Lower lobe of right lung (tissue), 2 donors: ENCODE measurements at places on chromosomes 11 and 22.

DNA sequence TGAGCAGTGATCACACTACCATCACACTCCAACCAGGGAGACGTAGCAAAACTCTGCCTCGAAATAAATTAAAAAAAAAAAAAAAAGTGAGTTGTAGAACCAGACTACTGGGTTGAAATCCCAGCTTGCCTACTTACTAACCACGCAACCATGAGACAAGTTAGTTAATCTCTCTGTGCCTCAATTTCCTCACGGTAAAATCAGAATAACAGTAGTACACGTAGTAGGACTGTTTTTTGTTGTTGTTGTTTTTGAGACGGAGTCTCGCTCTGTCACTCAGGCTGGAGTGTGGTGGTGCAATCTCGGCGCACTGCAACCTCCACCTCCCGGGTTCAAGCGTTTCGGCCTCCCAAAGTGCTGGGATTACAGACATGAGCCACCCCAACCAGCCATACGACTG is 14.2 kb downstream of the RAB6A start:
- H3K4me1 ChIP-seq: peaks cover 31% of the 10 kb centered on the region
- no peak overlapping the region for H3K27ac ChIP-seq
- no peak overlapping the region for H3K4me3 ChIP-seq
- no peak for DNase-seq
- H3K27me3 ChIP-seq: no peaks in the 10 kb centered on the region

- no peak overlapping the region for H3K27ac ChIP-seq
- no peaks in the 10 kb centered on the region for H3K4me1 ChIP-seq
- H3K4me3 ChIP-seq: no peak overlapping the region
Measured at GRCh38 chr11:120995184-120995583, 28.7 kb upstream of the TBCEL start.

- no peaks in the 10 kb centered on the region for H3K27me3 ChIP-seq
- DNase-seq: no peak
- no peaks in the 10 kb centered on the region for H3K36me3 ChIP-seq
- peaks cover 24% of the 10 kb centered on the region for H3K4me1 ChIP-seq
Measured at GRCh38 chr22:35995348-35995747, 33.3 kb downstream of the RBFOX2 start.

- peaks cover 4% of the 10 kb centered on the region for H3K27me3 ChIP-seq
- no peaks in the 10 kb centered on the region for H3K4me1 ChIP-seq
- no peak overlapping the region for H3K4me3 ChIP-seq
- no peak for DNase-seq
- no peak overlapping the region for H3K27ac ChIP-seq
- H3K36me3 ChIP-seq: no peaks in the 10 kb centered on the region
Measured at GRCh38 chr11:82722231-82722630, 11.4 kb downstream of the FAM181B start.

DNA sequence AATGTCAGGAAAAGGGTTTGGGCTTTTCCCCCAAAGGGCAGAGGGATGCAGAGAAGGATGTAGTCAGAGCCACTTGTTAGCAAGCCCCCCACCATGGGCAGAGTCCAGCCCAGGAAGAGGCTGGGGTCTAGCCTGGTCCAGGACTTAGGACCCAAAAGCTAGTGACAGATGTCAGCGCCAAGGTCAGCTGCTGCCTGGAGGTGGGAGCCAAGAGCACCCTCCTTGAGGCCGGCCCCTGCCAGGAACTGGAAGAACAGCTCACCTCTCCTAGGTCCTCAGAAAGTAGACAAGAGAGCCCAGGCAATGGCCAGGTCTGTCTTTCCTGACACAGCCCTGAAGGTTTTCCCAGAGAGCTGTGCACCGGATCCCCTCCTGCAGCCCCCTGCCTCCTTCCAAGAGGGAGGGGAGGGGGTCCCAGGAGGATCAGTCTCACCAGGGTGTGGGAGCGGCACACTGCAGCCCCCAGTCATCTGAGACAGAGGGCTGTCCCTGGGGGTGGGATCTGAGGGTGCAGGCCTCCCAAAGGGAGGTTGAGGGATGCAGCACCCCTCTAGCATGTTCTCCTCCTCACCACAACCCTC is 14.6 kb upstream of the ARHGEF17 start:
- H3K27me3 ChIP-seq: no peaks in the 10 kb centered on the region
- H3K4me3 ChIP-seq: no peak overlapping the region
- H3K4me1 ChIP-seq: peaks cover 14% of the 10 kb centered on the region
- no peaks in the 10 kb centered on the region for H3K36me3 ChIP-seq
- DNase-seq: no peak

- no peak overlapping the region for H3K27ac ChIP-seq
- H3K27me3 ChIP-seq: no peaks in the 10 kb centered on the region
- no peak for DNase-seq
Measured at GRCh38 chr11:38814670-38815069, 2216.6 kb upstream of the RAG2 start.

GRCh38 chr11:380996-381395 is 11.7 kb downstream of the B4GALNT4 start:
- no peaks in the 10 kb centered on the region for H3K36me3 ChIP-seq
- peaks cover 13% of the 10 kb centered on the region for H3K27me3 ChIP-seq
- H3K27ac ChIP-seq: no peak overlapping the region

- peaks cover 20% of the 10 kb centered on the region for H3K4me1 ChIP-seq
- peak; percentile 84 for DNase-seq
- peak overlapping the region; percentile 56 for H3K27ac ChIP-seq
- peaks cover 17% of the 10 kb centered on the region for H3K36me3 ChIP-seq
- no peaks in the 10 kb centered on the region for H3K27me3 ChIP-seq
Measured at GRCh38 chr11:6468712-6469495, 4.8 kb downstream of the TRIM3 start.
